ENCODE measurements at places on chromosomes 7 and 10.

DNA sequence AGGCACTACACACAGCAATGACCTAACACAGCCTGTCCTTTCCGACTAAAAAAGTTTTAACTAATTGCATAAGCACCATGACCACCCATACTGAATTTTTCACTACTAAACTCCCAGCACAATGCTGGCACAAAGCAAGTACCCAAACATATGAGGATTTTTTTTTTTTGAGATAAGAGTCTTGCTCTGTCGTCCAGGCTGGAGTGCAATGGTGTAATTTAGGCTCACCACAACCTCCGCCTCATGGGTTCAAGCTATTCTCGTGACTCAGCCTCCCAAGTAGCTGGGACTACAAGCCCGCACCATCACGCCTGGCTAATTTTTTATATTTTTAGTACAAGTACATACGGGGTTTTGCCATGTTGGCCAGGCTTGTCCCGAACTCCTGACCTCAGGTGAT lies 5.1 kb downstream of the UBE2H start:
- H3K4me3 ChIP-seq: no peak overlapping the region
- DNase-seq: no peak
- H3K36me3 ChIP-seq: peaks cover 3% of the 10 kb centered on the region
- H3K27me3 ChIP-seq: no peaks in the 10 kb centered on the region
- H3K4me1 ChIP-seq: peaks cover 19% of the 10 kb centered on the region

GRCh38 chr7:151178236-151178635 lies 8.8 kb downstream of the ASB10 start:
- H3K4me1 ChIP-seq: peaks cover 4% of the 10 kb centered on the region
- H3K27ac ChIP-seq: no peak overlapping the region
- no peak for DNase-seq
- no peak overlapping the region for H3K4me3 ChIP-seq
- peaks cover 65% of the 10 kb centered on the region for H3K27me3 ChIP-seq
- no peaks in the 10 kb centered on the region for H3K36me3 ChIP-seq

DNA sequence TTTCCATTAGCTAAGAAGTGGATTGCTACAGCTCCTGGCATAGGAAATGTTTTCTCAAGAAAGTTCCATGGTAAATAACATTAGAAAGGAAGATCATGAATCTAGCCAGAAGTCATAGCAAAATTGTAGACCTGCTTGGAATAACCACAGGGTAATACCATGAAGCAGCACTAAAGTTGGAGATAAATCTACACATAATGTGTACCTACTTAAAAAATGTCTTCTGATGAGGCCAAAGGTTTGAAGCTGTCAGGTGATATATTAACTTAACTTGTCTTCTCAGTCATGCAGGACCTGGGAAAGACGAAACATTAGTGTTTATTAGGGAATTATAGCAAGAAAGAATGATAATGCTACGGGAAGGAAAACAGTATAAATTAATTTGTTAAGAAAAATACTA lies 6.3 kb downstream of the CISD1 start:
- no peak for DNase-seq
- peaks cover 8% of the 10 kb centered on the region for H3K36me3 ChIP-seq
- H3K4me1 ChIP-seq: peaks cover 1% of the 10 kb centered on the region
- H3K27ac ChIP-seq: no peak overlapping the region
- H3K4me3 ChIP-seq: no peak overlapping the region
- no peaks in the 10 kb centered on the region for H3K27me3 ChIP-seq

DNA sequence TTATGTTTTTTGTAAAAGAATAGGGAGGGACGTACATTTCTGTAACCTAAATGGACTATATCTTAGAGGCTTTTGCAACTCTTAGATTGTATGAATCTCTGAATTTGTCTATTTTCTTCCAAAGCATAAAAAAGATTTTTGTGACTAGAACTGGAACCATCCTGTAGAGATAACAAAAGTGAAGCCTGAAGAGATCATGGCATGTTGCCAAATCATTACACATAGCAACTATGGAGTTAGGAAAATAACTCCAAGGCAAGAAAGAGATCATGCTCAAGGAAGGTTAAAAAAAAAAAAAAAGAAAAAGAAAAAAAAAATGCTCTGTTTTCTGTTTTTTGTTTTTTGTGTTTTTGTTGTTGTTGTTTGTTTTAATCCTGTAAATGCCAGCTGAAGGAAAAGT lies 567.7 kb upstream of the ZWINT start:
- no peaks in the 10 kb centered on the region for H3K4me1 ChIP-seq
- no peak overlapping the region for H3K4me3 ChIP-seq
- H3K27me3 ChIP-seq: no peaks in the 10 kb centered on the region
- no peaks in the 10 kb centered on the region for H3K36me3 ChIP-seq
- DNase-seq: no peak

DNA sequence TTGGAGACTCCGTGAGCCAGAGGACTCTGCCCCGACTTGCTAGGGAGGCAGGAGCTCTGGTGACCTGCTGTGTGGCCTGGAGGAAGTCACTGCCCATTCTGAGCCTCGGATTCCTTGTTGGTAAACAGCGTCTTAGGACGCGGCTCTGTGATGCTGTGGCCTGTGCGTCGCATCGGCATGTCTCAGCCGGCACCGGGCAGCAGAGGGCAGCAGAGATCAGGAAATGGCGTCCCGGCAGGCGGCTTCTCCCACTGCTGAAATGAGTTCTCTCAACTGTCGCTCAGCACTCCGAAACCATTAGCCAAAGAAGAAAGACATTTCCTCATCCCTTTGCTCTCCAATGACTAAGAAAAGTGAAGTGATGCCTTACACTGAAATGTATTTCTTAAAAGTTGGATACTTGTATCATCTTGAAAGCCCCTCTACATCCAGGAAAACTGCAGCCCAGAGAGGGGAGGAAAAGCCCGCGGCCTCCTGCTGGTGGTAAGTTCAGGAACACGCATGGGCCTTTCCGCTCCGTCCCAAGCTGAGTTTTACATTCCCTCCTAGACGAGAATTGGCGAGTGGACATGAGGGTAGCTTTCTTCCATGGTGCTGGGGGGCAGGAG lies 91.7 kb downstream of the WDR11 start:
- no peak overlapping the region for H3K4me3 ChIP-seq
- no peak overlapping the region for H3K27ac ChIP-seq
- DNase-seq: peak; percentile 70
- peaks cover 10% of the 10 kb centered on the region for H3K4me1 ChIP-seq
- no peaks in the 10 kb centered on the region for H3K36me3 ChIP-seq

DNA sequence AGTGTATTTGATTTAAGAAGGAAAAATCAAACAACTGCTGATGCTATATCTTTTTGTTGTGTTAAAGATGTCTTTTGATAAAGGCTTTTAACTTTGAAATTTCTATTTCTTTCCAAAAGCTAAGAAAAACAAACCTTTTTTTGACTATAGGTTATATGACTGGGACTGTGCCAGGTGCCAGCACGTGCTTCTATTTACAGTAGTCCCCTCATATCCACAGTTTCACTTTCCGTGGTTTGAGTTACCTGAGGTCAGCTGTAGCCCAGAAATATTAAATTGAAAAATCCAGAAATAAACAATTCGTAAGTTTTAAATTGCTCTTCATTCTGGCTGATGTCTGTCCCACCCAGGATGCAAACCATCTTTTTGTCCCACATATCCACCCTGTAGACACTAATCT lies 104.3 kb downstream of the BBS9 start:
- H3K27me3 ChIP-seq: no peaks in the 10 kb centered on the region
- no peaks in the 10 kb centered on the region for H3K36me3 ChIP-seq
- no peak overlapping the region for H3K27ac ChIP-seq

GRCh38 chr10:12062754-12063482 lies 5.8 kb upstream of the DHTKD1 start:
- H3K4me1 ChIP-seq: peaks cover under 1% of the 10 kb centered on the region
- no peak for DNase-seq
- no peaks in the 10 kb centered on the region for H3K27me3 ChIP-seq

- H3K27me3 ChIP-seq: no peaks in the 10 kb centered on the region
- H3K27ac ChIP-seq: no peak overlapping the region
- no peak overlapping the region for H3K4me3 ChIP-seq
- no peaks in the 10 kb centered on the region for H3K36me3 ChIP-seq
- no peak for DNase-seq
Measured at GRCh38 chr10:51629934-51630639, 69.3 kb downstream of the CSTF2T start.

DNA sequence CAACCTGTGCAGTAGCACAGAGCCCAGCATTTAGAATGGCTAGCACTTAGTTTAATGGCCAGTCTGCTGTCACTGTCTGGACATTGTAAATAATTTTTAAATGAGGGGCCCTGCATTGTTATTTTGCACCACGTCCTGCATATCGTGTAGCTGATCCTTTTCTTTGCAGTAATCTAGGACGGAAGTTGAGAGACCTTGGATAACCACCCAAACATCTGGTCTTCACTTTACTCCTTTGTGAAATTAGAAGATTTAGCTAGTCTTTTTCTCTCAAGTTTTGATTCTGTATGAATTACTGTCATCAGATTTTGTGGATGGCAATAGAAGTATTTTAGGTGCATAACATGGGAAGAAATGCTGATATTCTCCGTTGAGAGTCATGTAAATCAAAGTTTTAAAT lies 1.9 kb downstream of the MIOS start:
- peak overlapping the region; percentile 64 for H3K27ac ChIP-seq
- peaks cover 31% of the 10 kb centered on the region for H3K4me1 ChIP-seq
- no peak for DNase-seq
- peak overlapping the region; percentile 9 for H3K4me3 ChIP-seq
- H3K27me3 ChIP-seq: no peaks in the 10 kb centered on the region
- H3K36me3 ChIP-seq: no peaks in the 10 kb centered on the region

- H3K4me3 ChIP-seq: no peak overlapping the region
- H3K27me3 ChIP-seq: no peaks in the 10 kb centered on the region
- no peaks in the 10 kb centered on the region for H3K4me1 ChIP-seq
- no peak overlapping the region for H3K27ac ChIP-seq
- no peak for DNase-seq
- no peaks in the 10 kb centered on the region for H3K36me3 ChIP-seq
Measured at GRCh38 chr10:86244297-86245014, 122.1 kb downstream of the GRID1 start.

GRCh38 chr7:38637957-38638356 lies 6.8 kb upstream of the AMPH start:
- peaks cover 4% of the 10 kb centered on the region for H3K27me3 ChIP-seq
- no peak for DNase-seq

DNA sequence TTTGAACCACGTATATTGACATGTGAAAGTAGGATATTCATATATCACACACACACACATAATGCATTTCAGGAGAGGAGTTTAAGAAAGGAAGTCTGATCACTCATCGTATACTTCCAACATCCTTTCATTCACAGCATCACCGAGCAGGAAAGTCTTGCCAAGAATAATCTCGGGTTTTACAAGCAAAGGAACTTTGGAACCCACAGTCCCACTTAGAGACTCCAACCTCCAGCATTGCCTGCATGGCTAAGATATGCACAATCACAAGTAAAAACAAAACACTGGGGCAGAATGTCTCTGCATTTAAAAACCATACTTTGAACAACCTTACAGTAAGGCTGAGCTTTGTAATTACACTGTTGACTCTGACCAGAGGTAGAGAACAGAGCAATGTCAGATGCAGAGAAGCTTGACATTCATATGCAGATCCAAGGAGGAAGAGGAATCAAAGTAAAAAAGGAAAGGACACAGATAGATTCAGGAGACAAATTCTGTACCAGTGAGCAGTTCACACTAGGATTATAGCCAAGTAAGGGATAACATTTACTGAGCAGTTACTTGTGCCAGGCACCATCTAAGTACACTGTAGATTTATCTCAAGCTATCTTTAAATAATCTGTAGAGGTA lies 14.8 kb downstream of the THSD7A start:
- H3K27ac ChIP-seq: no peak overlapping the region
- no peaks in the 10 kb centered on the region for H3K27me3 ChIP-seq
- no peak overlapping the region for H3K4me3 ChIP-seq
- no peaks in the 10 kb centered on the region for H3K36me3 ChIP-seq
- no peaks in the 10 kb centered on the region for H3K4me1 ChIP-seq
- no peak for DNase-seq

GRCh38 chr7:99898836-99899235 lies 20.5 kb downstream of the TRIM4 start:
- no peak for DNase-seq
- H3K27me3 ChIP-seq: no peaks in the 10 kb centered on the region
- H3K27ac ChIP-seq: no peak overlapping the region
- peaks cover 38% of the 10 kb centered on the region for H3K36me3 ChIP-seq
- H3K4me3 ChIP-seq: no peak overlapping the region

- no peak overlapping the region for H3K4me3 ChIP-seq
- H3K27ac ChIP-seq: no peak overlapping the region
- H3K4me1 ChIP-seq: peaks cover 23% of the 10 kb centered on the region
- no peaks in the 10 kb centered on the region for H3K27me3 ChIP-seq
Measured at GRCh38 chr7:128322040-128322643, 21.6 kb downstream of the RBM28 start.
